ENCODE measurements at places on chromosomes 11 and 22. TPM values are rescaled to one million over a fixed set of nuclear protein-coding genes. Genes with fewer than 3 reads are reported as not detected.

- no peak for DNase-seq
These were observed 296.9 kb downstream of the BRD1 start for GRCh38 chr22:49530671-49531367.

DNA sequence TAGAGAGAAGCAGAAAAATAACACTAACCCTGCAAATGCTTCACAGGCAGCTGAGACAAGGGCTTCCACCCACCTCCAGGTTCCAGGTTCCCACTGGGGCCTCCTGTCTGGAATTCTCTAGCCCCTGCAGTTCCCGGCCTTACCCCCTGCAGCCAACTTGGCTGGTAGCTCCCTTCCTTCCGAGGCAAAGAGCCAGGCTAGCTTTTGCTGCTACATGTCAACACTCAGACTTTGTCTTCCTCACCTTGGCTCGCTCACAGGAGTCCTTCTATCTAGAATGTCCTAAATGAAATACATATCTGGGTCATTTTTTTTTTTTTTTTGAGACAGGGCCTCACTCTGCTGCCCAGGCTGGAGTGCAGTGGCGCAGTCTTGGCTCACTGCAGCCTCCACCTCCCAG lies 9.9 kb upstream of the TTLL1 start:
- no peak for DNase-seq

DNA sequence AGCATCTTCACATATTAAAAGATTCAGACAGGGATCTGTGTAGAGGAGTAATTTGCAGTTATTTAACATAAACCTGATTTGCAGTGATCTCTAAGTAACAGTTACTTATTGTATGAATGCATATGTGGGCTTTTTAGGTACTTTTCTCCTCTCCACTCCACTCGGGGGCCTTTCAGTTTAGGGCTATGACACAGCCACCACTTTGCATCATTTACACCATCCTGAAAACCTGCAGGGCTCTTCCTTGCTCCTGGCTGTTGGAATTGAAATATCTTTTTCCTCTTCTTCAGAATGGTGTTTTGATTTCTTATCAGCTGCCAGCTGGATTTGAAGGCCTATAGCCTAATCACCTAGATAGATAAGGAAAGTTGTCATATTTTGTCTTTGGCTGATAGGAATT lies 580.8 kb downstream of the NELL1 start:
- no peak for DNase-seq

The OR51L1 gene
- total RNA-seq, result not detected

The SLC22A9 gene
- total RNA-seq, result not detected

Data from skin of body (tissue), 3 donors.